Activated CD8-positive, alpha-beta memory T cell treated with anti-CD3 and anti-CD28 coated beads for 48 hours (primary cell): ENCODE measurements at places on chromosomes 6 and 20.

DNA sequence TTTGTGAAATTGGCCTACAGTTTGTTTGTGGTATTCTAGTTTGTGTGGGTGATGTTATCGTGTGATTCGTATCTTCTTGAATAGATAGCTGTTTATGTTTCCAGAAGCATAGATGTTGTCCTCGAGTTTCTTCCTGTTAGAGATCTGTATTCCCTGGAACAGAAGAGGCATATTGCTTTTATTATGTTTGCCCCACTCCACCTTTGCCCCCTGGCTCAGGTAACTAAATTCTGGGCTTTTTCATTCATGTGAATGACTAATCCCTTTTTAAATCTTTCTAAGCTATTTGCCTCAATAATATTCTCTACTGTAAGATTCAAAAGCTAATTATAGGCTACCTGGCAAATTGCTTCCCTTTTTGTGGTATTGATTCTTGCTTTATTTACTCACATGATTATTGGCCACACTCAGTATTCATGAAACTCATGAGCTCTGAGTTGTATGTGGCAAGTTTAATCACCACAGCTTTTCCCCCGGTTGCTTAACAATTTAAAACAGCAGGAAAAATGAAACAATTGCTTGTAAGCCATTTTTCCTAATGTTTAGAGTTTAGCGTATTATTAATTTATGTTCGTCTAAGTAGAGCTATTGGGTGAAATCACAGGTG, 12.6 kb downstream of the RNF217 start:
- no peak for DNase-seq

GRCh38 chr6:107435798-107436197, 23.6 kb downstream of the PDSS2 start:
- no peak for DNase-seq

DNA sequence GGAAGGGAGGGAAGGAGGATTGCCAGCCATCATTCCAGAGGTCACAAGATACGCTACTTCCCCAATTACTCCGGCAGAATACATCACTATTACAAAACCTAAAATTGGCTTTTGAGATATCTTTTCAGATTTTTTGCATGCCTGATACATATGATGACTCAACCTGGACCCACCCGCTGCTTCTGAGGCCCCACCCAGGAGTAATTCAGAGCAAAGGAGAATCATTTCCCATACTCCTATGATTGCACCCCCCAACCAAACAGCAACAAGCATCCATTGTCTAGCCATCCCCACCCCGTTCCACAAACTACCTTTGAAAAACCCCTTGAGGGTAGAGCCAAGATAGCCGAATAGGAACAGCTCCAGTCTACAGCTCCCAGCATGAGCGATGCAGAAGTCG, 163.5 kb upstream of the GJE1 start:
- DNase-seq = no peak

DNA sequence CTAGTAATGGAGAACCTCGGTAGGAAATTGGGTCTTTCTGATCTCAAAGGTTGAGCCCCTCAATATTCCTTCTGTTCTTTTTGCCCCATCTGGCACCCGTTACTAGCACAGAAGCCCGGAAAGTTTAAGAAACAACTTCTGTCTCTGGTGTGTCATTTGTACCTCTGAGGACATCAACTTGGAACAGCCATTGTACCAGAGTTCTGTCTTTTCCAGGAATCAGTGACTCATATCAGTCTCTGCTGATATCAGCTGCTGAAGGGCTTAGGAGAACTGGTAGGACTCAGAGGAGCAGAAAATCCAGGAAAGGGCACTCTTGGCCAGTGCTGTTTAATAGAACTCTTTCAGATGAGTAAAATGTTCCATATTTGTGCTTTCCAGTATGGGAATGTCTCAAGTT, 78.3 kb upstream of the CHD6 start:
- no peak for DNase-seq

GRCh38 chr6:10478187-10479040, 42.7 kb upstream of the GCNT2 start:
- DNase-seq = no peak

DNA sequence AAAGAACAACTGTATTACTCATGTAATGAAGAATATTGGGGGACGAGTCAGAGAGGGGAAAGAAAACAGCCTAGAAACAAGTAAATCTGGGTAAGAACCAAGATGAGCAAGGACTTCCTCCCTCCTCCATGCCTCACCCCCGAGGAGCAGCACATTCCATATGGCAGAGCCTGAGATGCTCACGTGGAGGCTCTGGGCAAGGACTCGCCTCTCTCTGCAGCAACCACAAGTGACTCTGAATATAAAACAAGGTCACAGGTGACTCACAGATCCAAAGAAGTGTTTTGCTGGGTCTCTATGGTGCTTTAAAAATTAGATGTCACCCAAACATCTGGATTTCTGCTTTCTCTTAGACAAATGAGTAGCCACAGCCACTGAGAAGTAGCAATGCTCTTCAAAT, 453.0 kb upstream of the SULF2 start:
- DNase-seq = no peak

GRCh38 chr6:139760128-139760527, 385.7 kb upstream of the CITED2 start:
- DNase-seq = no peak

DNA sequence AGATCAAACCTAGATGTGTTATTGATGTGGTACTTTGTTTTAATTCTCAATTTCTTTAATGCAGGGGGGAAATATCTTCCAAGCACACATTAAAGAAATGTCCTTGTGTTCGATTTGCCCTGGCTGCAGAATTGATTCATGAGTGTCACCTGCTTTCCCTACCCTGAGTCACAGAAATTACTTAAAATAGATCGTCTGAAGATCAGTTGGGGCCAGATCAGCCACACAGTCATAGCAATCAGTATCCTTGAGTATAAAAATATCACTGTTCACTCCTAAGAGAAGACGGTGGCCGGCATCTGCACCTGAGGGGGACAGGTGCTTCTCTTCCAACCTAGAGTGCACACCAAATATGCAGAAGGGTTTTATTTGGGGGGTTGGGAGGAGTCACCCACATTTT, 115.2 kb upstream of the RIN2 start:
- no peak for DNase-seq

GRCh38 chr20:32482143-32482441, 103.0 kb downstream of the NOL4L start:
- no peak for DNase-seq

DNA sequence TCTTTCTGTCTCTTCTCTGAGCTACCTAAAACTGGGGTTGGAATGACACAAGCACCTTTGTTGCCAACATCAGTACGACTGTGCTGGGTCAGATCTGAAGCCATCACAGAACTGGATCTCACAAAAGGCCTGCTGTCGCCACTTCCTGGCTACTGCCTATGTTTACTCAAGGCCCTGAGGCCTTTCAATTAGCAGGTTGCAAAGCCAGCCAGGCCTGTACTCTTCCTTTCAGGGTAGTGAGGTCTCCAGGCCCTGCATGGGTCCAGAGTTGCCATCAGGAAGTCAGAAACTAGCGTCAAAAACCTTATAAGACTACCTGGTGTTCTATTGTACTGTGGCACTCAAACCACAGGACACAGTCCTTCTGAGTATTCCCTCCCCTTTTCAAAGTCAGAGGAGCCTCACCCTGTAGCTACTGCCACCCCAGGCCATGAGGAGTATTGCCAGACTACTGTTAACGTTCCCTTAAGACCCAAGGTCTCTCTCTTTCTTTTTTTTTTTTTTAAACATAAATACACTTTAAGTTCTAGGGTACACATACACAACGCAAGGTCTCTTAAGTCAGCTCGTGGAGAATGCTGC, 937.4 kb upstream of the GJE1 start:
- no peak for DNase-seq

- no peak for DNase-seq
These were observed 100.9 kb downstream of the HFE start for GRCh38 chr6:26187981-26188635.

DNA sequence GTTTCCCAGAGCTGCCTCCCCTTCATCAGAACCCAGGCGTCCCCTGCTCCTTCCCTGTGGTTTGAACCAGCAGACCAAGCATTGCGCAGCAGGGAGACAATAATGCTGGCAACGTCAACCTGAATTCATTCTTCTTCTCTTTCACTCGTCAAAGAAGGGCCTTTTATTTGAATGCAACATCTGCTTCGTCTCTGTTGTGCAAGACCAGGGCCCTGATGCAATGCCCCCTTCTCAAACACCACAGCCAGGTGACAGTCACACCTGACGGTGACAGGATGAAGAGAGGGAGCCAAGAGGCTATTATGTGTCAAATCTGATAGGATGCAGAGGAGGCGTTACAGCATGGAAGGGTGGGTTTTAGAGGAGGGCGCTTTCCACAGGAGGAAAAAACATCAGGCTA, 8.0 kb downstream of the INSM1 start:
- DNase-seq = no peak

DNA sequence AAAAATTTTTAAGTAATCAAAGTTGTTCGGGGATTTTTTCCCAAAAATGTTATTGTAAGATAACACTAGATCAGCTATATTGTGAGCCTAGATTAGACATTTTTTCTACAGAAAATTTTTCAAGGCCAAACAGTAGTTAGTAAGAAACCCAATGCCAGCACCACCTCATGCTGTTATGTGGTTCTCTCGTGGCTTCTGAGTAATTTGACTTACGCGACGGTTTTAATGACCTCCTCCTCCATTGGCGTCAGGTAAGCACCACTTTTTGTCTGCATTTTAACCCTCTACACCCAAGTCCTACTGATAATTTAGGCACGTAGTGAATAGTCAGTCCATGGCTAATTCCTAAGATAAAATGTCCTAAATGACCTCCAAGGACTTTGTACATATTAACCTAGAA, 9.7 kb downstream of the RPS6KA2 start:
- DNase-seq = no peak

GRCh38 chr6:150631283-150631983, 31.7 kb downstream of the PLEKHG1 start:
- no peak for DNase-seq
